ENCODE measurements at places on chromosomes 4 and X. TPM values are rescaled to one million over a fixed set of nuclear protein-coding genes. Genes with fewer than 3 reads are reported as not detected.

The CD40LG gene
- not detected for total RNA-seq

GRCh38 chr4:7697343-7697742 lies 242.3 kb downstream of the AFAP1 start:
- DNase-seq = no peak
- no peaks in the 10 kb centered on the region for H3K36me3 ChIP-seq
- H3K27me3 ChIP-seq = no peaks in the 10 kb centered on the region
- H3K4me1 ChIP-seq = peaks cover 9% of the 10 kb centered on the region
- no peak overlapping the region for H3K4me3 ChIP-seq

GRCh38 chr4:185183622-185184281 lies 20.0 kb downstream of the CFAP97 start:
- no peaks in the 10 kb centered on the region for H3K36me3 ChIP-seq
- H3K4me1 ChIP-seq = peaks cover 8% of the 10 kb centered on the region
- H3K4me3 ChIP-seq = no peak overlapping the region

GRCh38 chrX:42149281-42149680 lies 225.9 kb upstream of the CASK start:
- H3K36me3 ChIP-seq = no peaks in the 10 kb centered on the region
- no peaks in the 10 kb centered on the region for H3K4me1 ChIP-seq
- no peak overlapping the region for H3K27ac ChIP-seq
- H3K4me3 ChIP-seq = no peak overlapping the region
- DNase-seq = no peak

DNA sequence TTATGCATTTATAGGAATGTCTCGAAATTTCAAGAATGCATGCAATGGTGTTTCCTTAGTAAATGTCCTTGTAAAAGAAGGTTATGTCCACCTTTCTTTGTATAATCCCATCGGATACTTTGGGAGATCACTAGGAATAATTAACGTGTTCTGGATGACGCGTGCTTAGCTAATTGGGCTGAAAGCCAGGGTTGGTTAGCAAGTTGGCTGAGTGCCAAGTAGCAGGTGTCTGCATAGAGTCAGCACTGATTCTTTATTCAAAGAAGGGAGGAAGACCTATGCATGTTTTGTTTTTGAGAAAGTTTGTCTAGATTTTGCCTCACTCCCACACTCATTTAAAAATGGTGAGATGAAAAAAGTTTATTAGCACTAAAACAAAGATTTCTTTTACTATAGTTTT lies 144.6 kb downstream of the SOX3 start:
- H3K27me3 ChIP-seq = no peaks in the 10 kb centered on the region

GRCh38 chr4:118357601-118358000 lies 4.8 kb upstream of the PRSS12 start:
- H3K4me3 ChIP-seq = no peak overlapping the region
- H3K4me1 ChIP-seq = no peaks in the 10 kb centered on the region
- no peak for DNase-seq
- no peak overlapping the region for H3K27ac ChIP-seq
- H3K36me3 ChIP-seq = no peaks in the 10 kb centered on the region

Data from H1 (cell line).